ENCODE measurements at places on chromosomes 16 and 17.

DNA sequence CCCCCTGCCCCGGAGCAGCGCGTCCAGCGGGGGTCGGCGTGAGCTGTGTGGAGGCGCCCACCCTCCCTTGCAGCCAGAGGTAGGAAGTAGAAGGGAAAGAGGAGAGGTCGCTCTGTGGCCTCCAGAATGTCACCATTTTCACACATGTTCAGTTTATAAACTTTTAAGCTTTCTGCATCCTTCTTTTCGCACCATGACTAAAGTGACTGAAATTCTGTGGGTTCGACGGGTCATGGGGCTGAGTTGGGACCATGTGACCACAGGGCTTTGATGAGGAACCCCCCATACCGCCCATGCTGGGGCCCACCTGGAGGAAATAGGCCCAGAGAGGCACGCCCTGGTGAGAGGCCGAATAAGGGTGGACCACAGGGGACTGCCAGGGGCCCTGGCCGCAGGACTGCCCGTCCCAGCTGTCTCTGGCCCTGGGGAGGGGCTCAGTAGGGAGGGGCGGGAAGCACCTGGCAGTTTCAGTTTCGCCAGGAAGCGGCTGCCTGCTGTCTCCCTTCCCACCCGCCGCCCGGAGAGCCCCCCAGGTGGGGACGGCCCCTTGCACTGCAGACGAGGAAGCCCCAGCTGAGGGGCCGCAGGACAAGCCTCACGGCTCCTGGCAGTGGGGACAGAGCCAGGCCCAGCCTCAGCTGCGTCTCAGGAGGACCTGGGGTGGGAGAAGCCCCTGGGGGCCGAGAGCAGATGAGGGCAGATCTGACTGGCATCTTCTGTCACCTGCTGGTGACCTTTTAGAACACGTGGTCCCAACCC is 9.0 kb downstream of the CBFA2T3 start:
- DNase-seq, result no peak

GRCh38 chr17:71470062-71470461 is 650.8 kb upstream of the SOX9 start:
- DNase-seq, result no peak

GRCh38 chr17:43927060-43927864 is 15.0 kb downstream of the PPY start:
- no peak for DNase-seq

DNA sequence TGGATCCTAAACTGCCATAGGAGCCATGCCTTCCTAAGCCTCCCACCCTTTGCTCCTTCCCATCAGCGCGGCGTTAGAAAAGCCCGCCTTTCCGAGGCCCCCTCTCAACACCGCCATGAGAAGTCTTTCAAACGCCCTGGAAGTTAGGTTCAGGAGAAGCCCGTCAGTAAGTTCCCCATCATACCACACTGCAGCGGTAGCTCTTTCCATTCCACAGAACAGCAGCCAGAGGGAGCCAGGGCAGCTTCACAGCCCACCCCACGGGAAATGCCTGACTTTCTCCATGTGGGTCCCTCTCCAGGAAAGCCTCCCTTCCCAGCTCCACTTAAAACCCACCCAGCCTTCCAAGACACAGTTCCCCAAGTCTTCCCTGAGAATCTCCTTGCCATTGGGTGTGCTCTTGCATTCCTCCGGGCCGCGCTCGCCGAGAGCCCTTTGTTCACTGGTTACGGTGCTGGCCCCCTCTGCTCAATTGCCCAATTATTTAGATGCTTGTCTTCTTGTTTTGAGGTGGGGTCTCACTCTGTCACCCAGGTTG is 28.7 kb downstream of the KIAA0513 start:
- DNase-seq, result peak; percentile 36

GRCh38 chr17:1557355-1558095 is 5.1 kb downstream of the PITPNA start:
- DNase-seq, result no peak

GRCh38 chr17:3812284-3812683 is 11.3 kb upstream of the ITGAE start:
- no peak for DNase-seq

DNA sequence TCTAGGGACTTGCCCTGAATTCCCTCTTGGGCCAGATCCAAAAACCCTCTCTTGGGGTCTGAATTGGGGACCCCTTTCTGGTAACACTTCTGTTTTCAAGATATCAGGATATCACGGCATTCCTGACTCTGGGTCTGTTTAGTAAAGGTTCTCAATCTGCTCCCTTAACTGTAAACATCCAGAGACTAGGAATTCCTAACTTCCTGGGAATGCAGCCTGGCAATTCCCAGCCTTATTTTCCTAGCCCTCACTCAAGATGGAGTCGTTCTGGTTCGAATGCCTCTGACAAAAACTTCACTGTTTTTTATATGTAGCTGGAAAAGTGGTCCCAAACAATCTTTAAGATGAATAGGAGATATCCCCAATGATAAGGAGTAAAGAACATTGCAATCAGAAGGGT is 141.6 kb upstream of the XYLT1 start:
- no peak for DNase-seq

DNA sequence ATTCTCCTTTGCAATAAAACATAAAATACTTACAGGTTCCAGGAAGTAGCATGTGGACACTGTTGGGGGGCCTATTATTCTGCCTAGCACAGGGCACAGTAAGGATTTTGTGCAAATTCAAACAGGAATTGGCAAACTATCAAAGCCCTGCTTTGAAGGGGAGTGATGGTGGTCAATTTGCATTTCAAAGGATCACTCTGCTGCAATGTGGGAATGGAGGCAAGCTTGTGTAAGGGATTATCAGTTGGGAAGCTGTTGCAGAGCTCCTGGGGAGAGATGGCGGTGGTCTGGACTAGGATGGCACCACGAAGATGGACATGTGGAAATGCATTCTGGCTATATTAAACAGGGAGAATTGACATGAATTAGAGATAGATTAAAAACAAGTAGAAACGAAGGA is 990.7 kb upstream of the RBFOX1 start:
- no peak for DNase-seq

DNA sequence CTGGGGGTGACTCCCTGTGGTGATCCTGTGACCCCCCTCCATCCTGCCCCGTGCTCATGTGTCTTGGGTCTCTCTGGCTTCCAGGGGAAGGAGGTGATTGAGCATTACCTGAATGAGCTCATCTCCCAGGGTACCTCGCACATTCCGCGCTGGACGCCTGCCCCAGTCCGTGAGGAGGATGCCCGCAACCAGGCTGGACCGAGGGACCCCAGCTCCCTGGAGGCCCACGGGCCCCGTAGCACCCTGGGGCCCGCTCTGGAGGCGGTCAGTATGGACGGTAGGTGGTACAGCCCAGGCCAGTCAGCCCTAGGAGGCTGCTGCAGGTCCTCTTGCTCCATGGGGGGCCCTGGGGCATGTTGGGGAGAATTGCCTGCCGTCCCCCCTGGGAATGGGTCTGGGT is 33.6 kb downstream of the SEC14L5 start:
- DNase-seq, result no peak

DNA sequence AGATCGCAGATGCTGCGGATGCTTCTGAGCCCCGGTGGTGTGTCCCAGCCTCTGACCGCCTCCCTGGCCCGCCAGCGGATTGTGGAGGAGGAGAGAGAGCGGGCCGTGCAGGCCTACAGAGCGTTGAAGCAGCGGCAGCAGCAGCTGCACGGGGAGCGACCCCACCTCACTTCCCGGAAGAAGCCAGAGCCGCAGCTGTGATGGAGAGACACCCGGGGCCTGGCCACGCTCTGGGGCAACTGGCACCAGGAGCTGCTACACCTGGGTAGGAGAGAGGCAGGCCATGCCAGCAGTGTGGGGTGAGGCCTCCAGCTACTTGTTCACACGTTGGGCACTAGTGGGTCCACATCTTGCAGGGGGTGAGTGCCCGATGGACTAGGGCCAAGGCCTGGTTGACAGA is 6.0 kb downstream of the CCDC137 start:
- no peak for DNase-seq

DNA sequence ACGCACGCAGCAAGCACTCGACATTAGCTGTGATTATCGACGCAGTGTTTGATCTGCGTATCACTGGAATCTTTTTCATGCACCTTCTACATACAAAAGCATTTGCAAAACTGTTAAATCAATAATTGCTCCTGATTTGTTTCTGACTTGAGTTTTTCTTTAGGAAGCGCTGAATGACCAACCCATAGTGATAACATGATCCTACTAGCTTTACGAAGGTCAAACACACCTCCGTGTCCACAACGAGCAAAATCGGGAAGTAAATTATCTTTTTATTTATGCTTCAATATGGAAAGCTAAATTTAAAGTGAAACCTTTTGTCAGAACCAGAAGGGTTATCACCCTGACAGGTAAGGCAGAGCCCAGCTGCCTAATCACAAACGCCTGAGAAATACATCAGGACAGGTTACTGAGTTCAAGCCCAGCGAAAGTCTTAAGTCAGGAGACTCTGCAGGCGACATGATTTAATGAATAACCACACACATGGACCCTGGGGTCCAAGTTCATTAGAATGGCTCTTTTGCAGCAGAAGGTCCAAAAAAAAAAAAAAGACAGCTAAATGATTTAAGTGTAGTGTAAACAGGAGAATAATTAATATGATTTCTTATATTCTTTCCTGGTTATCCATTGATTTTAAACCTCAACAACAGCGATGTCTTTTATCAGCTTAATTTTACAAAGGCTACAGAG is 104.2 kb downstream of the ADCY9 start:
- no peak for DNase-seq

DNA sequence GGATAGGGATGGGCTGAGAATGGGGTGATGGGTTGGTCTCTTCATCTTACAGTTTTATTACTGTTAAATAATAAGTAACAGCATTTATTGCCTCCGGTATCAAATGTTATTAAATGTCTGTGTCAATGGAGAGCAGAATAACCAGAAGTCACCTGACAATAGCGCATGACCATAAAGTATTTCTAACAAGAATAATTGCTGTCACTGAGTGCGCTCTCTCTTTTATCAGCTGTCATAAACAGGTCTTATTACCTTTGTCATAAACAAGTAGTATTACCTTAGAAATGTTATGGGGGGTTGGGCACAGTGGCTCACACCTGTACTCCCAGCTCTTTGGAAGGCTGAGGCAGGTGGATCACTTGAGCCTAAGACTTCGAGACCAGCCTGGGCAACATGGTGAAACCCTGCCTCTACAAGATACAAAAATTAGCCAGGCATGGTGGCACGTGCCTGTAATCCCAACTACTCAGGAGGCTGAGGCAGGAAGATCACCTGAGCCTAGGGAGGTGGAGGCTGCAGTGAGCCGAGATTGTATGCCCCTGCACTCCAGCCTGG is 120.6 kb downstream of the MAP2K6 start:
- no peak for DNase-seq

GRCh38 chr16:65494080-65494479 is 372.2 kb upstream of the CDH11 start:
- no peak for DNase-seq

DNA sequence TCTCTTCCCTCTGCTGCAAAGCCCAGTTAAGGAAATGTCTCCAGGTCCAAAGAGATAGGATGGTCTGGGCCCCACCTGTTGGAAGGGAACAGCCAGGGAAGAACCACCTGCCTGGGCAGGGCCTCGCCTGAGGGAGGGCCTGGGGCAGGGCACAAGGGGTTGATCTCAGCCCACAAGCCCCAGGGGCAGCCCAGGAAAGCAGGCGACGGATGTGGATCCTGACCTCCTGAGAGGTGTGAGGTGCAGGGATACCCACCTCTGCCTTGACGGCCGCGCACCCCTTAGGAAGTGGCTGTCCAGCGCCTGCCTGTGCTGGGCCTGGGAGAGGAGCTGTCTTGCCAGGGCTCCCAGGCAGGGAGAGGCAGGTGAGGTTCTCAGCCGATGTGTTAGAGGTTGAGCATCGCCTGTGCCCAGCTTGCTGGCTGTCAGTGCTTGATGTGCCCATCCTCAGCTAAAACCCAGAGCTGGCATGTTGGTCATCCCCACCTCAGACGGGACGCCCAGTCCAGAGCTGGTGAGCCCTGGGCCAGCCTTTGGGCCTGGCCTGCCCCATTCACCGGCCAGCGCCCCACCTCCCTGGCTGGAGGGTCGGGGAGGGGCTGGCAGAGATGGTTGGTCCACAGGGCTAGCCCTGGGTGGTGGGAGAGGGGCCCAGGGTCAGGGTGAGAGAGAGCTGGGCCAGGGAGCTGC is 434 bp downstream of the CEMP1 start:
- DNase-seq, result no peak

- no peak for DNase-seq
Measured at GRCh38 chr16:84406006-84406963, 37.9 kb downstream of the ATP2C2 start.

GRCh38 chr17:45050481-45051059 is 862 bp downstream of the DCAKD start:
- peak; percentile 37 for DNase-seq

DNA sequence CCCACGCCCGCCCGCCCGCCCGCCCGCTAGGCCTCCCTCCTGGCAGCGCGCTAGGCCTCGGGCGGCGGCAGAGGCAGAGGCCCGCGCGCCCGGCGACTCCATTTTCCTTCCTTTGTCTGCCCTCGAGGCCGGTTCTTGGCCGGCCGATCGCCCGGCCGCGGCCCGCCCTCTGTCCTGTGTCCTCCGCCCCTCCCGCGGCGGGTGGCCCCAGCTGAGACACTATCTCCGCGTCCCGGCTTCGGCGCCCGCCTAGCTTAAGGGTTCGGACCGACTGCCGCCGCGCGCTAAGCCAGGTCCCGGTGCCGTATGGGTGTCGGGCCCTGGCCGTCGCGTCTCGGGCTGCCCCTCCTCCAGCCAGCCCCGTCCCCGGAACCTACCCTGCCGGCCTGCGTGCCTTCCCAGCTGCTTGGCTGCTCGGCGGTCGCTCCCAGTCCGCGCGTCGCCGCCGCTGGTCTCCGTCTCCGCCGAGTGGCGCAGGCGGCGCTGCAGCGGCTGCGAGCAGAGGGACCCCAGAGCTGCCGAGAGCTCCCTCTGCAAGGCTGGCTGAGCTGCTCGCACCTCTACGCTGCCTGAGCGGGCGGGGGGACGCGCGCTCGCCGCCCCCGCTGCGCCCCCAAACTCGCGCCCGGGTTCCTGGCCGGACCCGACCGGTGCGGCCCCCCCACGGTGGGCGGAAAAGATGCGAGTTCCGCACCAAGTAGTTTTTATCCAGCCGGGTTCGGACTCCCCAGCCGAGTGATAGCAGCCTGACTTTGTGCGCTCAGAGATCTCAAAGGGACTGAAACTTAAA is 787 bp downstream of the CTCF start:
- peak; percentile 72 for DNase-seq

DNA sequence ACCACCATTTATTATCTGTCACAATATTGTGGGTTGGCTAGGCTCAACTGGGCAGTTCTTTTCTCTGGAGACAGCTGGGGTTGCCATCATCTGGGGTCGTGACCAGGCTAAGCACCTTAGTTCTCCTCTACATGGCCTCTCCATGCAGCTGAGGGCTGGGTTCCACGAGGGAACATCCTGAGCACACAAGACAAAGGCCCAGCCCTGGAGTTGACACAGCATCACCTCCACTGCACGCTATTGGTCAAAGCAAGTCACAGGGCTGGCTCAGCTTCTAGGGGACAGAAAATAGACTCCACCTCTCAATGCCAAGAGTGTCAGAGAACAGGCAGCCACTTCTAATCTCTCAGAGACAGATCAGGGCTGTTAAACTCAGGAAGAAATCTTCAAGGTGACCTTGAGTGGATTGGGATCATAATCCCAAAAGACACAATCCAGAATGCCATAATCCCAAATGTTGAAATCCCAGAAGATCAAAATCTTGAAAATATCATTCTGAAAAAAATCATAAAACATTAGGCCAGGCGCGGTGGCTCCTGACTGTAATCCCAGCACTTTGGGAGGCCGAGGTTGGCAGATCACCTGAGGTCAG is 13.0 kb upstream of the USP10 start:
- no peak for DNase-seq

Measured in EH (cell line).